CD4-positive, alpha-beta T cell (primary cell): ENCODE measurements at places on chromosomes 3 and 15. TPM values are rescaled to one million over a fixed set of nuclear protein-coding genes. Genes with fewer than 3 reads are reported as not detected.

TRPM1 gene
- total RNA-seq, result not detected

SLC6A1 gene
- total RNA-seq, result not detected

ISLR2 gene
- total RNA-seq, result not detected

SH2D7 gene
- total RNA-seq, result not detected

GRCh38 chr3:142993958-142994442 is 7.4 kb upstream of the U2SURP start:
- no peaks in the 10 kb centered on the region for H3K36me3 ChIP-seq
- DNase-seq, result peak; percentile 43
- no peaks in the 10 kb centered on the region for H3K4me1 ChIP-seq
- H3K4me3 ChIP-seq, result no peak overlapping the region
- peaks cover 4% of the 10 kb centered on the region for H3K27me3 ChIP-seq
- H3K27ac ChIP-seq, result no peak overlapping the region

GRCh38 chr3:105848821-105849220 is 20.0 kb downstream of the CBLB start:
- H3K27ac ChIP-seq, result no peak overlapping the region
- H3K4me3 ChIP-seq, result no peak overlapping the region
- H3K4me1 ChIP-seq, result peaks cover 2% of the 10 kb centered on the region

GRCh38 chr15:38588672-38589071 is 24.1 kb upstream of the RASGRP1 start:
- H3K36me3 ChIP-seq, result no peaks in the 10 kb centered on the region
- H3K4me3 ChIP-seq, result no peak overlapping the region
- no peaks in the 10 kb centered on the region for H3K27me3 ChIP-seq
- no peak overlapping the region for H3K27ac ChIP-seq
- H3K4me1 ChIP-seq, result peaks cover 5% of the 10 kb centered on the region

GRCh38 chr15:62444104-62445022 is 279.3 kb upstream of the C2CD4B start:
- no peak overlapping the region for H3K27ac ChIP-seq
- H3K4me3 ChIP-seq, result no peak overlapping the region
- no peaks in the 10 kb centered on the region for H3K36me3 ChIP-seq

- DNase-seq, result no peak
- no peak overlapping the region for H3K4me3 ChIP-seq
- no peak overlapping the region for H3K27ac ChIP-seq
Measured at GRCh38 chr3:126746395-126747177, 42.5 kb downstream of the CHCHD6 start.
